Activated CD4-positive, alpha-beta T cell treated with anti-CD3 and anti-CD28 coated beads for 1 hour (primary cell): ENCODE measurements at places on chromosomes 12 and 14.

GRCh38 chr12:66065641-66066136 lies 64.9 kb downstream of the LLPH start:
- DNase-seq = no peak

GRCh38 chr14:76473481-76474263 lies 97.7 kb downstream of the ESRRB start:
- no peak for DNase-seq

DNA sequence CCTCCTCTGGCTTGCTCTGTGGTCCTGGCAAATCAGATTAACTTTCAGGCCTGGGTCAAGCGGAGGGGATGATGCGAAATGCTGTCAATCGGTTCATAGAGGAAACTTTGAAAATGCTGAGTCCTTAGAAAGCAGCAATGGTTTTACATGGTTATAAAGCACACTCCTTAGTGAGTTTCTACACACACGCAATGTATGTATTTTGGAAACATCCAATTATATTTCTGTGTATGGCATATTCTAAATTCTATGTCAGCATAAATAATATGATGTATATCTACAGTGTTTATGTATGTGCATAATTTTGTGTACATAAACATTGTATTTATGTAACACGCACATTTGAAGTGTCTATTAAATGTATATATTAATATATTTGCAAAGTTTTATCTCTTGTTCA lies 118.0 kb upstream of the ARID2 start:
- no peak for DNase-seq

- no peak for DNase-seq
These were observed 67.7 kb upstream of the PTHLH start for GRCh38 chr12:28040246-28040645.

- no peak for DNase-seq
These were observed 46.2 kb downstream of the BCAT1 start for GRCh38 chr12:24902511-24903328.

- no peak for DNase-seq
These were observed 72.5 kb upstream of the MYF6 start for GRCh38 chr12:80634903-80635302.

DNA sequence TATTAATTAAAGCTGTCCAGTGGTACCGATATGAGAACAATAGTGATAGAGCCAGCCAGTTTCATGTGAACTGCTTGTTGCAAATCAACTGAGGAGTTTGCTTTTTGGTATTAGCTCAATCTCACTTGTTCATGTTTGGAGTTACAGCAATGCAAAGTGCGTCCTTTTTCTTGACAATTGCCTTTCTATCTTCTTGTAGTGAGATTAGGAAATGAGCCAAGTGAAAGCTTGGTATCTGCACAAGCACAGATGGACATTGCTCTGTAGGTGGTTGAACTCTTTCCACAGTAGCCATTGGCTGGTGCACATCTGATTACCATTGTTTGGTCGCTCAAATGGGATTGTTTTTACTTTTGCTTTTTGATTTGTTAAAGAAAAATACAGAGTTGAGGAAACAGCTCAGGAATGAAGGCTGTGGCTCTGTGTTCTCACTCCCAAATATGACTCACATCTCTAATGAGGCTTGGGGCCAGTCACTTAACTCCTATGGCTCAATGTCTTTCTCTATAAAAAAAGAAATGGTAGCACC lies 241.4 kb downstream of the BMP4 start:
- no peak for DNase-seq

GRCh38 chr12:27081668-27082111 lies 688 bp downstream of the C12orf71 start:
- DNase-seq = no peak

- DNase-seq = peak; percentile 13
These were observed at the start of gene ALDH1L2 for GRCh38 chr12:105084251-105085250. TSS of gene ALDH1L2 (minus strand) at chr12:105084458. CDS start at chr12:105084436, 22 bp downstream.

DNA sequence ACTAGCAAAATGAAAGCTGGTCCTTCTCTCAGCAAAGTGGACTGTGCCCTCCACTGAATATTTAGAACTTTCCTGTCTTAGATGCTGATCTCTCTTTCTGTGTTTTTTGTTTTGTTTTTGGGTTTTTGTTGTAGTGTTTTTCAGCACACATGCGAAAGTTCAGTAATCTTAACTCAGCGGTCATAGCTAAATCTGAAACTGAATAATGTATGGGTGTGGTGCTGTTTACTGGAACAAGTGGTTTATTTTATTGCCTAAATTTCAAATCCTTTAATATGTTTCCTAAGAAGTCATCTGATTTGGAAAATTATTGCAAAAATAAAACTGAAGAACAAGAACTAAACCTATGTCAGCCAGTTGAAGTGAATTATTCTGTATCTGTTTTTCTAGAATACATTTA lies 116.0 kb upstream of the LRIG3 start:
- DNase-seq = no peak

- no peak for DNase-seq
These were observed 33.8 kb downstream of the WBP11 start for GRCh38 chr12:14769466-14769968.

DNA sequence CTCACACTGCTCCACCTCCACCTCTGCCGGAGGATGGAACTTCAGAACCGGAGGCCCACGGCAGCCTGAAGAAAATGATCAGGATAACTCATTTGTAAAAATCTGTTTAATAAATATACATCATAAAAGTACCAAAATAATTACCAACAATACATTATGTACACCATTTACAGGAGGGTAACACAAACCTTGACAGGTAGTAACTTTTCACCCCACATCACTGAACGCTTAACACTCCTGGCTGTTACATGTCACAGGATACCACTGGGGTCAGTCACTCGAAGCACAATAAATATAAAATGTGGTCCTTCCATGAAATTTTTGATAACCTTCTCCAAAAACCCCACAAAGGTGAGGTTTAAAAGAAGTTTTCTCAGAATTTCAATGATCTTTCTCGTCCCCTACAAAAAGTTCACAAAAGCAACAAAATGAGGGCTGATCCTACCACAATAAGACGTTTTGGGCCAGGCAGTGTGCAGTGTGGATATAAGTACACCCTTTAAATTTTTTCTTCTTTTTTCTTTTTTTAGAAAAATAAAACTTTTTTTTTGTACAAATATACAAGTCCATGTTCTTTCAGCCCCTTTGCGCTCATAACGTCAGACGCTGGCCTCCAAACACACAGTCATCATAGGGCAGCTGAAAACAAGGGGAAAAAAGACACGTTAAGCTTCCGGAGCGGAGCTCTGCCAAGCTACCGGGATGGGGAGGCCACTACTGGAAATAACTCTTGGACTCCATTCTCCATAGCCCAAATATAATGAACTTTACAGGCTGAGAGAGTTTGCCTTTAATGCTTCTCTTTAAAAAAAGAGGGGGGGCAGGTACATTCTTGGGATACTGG lies 2.9 kb downstream of the NFKBIA start:
- DNase-seq = no peak

GRCh38 chr12:49619286-49619685 lies 4.1 kb upstream of the PRPF40B start:
- DNase-seq = no peak
